ENCODE measurements at places on chromosomes 4 and X.

DNA sequence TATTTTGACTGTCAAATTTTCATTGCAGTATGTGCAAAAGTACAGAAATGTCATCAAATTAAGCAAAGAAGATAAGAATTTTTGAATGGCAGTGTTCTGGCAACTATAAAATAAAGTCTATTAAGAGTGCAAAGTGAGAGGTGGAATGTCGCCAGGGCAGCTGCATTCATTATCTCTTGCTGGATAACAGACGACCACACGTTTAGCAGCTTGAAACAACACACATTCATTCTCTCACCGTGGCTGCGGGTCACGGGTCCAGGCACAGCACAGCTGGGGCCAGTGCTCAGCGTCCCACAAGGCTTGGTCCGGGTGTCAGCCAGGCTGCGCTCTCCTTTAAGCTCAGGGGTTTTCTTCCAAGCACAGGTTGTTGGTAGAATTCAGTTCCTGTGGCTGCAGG lies 113.9 kb downstream of the GPR143 start:
- no peak for DNase-seq

- DNase-seq = no peak
Observed at GRCh38 chrX:70456256-70456655, 11.6 kb downstream of the DLG3 start.

- DNase-seq = no peak
Observed at GRCh38 chr4:5562476-5562875, 145.9 kb downstream of the EVC2 start.

GRCh38 chr4:52052475-52052780 lies 1.3 kb downstream of the SPATA18 start:
- DNase-seq = no peak

DNA sequence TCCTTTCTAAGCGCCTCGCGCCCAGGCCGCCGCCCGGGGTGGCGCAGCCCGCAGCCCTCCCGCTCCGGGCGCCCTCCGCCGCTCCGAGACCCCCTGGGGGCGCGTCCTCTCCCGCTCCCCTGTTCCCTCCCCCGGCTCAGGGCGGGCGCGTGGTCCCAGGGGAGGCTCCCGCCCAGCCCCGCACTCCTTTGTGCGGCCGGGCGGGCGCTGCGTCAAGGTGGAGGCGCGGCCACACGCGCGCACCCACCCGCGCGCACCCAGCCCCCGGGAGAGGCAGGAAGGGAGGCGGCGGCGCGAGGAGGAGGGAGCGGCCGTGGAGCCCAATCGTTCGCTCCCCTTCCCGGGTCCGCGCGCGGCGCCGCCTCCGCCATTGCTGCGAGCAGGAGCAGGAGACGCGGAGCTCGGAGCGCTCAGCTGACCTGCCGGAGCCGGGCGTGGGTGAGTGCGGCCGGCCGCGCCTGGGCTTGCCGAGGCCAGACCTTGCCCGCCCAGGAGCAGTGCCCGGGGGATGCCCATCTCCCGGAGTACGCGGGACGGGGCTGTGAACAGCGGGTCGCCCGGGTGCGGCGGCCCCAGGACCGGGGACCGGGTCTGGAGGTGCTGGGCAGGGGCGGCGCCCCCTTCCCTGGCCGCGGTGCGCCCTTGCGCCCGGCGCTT lies at the start of gene NSG1:
Gene NSG1, plus strand, starts transcription at position 367 of the 657 bp plus-strand sequence. CDS start 528 bp downstream, outside the sequence.
- DNase-seq = no peak

GRCh38 chr4:75821966-75822365 lies 80.3 kb downstream of the PPEF2 start:
- no peak for DNase-seq

DNA sequence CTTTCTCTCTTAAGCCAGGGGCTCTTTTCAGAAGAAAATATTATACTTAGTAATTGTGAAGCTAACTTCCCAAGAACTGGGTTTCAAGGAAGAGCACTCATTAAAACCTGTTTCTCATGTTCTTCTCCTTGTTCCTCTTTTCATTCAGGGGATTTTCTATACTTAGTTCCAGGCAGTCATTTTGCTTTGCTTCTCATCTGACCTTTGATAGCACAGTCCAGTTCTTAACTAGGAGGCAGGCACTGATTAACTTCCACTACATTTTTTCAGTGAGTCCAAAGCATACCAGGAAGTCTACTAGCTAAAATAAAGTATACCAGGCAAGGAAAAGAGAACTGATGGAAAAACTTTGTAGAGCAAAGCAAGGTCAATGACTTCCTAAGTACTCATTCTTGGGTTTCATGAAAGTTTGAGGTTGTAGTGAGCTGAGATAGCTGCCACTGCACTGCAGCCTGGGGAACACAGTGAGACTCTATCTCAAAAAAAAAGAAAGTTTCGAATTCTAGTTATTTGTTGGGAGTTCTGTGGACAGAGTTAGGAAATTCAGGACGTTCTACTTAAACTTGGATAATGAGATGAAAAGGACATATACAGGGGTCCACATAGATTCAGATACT lies 190.1 kb upstream of the HS3ST1 start:
- no peak for DNase-seq

- DNase-seq = no peak
Observed at GRCh38 chr4:174118171-174118570, 165.3 kb downstream of the FBXO8 start.

GRCh38 chrX:69034451-69034850 lies 130.8 kb downstream of the PJA1 start:
- DNase-seq = no peak

DNA sequence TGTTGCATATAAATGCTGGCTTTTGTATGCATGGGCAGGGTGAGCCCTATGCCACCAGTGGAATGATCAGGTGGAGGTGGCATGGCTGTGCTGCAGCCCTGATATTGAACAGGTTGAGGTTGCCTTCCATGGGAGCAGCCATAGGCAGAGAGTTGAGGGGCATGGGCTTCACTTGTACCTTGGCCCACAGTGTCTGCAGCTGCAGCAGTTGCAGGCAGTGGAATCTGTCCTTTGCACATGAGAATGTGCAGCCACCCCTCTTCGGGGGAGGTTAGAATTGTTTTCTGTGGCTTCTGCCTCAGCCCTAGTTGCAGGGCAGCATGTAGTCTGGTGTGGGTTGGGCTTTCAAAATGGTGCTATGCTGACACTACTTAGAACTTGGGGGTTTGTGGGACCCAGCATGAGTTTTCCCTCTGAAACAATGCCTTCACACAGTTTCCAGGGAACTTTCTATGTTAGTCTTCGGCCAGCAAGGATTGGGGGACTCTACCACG lies 25.4 kb upstream of the VSIG1 start:
- peak; percentile 35 for DNase-seq

GRCh38 chr4:17082186-17082585 lies 183.7 kb upstream of the LDB2 start:
- DNase-seq = no peak

DNA sequence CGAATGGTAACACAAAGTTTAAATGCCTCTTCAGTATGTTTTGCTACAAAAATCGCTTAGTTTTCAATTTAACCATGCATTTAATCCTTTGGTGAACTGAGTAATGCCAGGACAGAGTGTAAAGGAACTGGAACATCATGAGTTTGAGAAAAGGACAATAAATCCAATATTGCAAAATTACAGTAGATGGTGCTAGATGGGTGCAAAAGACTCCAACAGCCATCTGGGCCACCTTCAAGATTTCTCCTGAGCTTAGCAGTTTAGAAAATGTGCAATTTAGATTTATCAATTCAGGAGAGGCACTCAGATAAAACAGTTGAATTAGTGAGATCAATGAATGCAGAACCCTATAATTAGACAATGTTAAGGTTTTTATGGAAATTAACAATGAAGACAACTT lies 33.2 kb upstream of the MID1IP1 start:
- DNase-seq = peak; percentile 30

DNA sequence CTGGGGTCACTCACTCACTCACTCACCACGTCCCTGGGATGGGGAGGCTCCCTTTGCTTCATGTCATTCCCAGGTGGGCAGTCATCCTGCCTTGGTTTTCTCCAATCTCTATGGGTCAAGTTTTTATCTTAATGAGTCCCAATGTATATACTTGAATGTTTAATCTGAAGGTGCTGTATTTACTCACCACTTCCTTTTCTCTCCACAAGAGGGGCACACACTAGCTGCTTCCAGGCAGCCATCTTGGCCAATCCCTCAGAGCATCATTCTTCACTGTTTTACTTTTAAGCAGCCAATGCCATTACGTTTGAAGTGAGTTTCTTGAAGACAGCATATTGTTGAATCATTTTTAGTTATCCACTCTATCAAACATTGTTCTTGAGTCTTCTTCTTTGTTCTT lies 153.4 kb upstream of the ARSJ start:
- no peak for DNase-seq

DNA sequence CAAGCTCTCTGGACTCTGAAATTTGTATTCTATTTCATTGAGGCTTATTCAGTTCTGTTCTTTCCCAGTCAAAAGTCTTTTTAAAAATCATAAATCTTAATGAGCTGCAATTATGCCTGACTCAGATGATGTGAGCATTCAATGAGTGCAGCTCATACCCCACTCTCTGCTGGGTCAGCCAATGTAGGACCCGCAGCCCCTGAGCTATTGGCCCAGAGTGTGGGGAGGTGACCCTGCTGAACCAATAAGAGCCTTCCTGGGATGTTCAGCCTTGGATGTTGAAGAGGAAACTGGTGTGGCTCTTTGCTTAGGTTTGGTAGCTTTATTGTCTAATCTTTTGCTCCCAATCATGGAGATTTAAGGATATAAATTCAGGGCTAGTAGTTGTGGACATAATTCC lies 12.1 kb upstream of the TCEAL4 start:
- no peak for DNase-seq

DNA sequence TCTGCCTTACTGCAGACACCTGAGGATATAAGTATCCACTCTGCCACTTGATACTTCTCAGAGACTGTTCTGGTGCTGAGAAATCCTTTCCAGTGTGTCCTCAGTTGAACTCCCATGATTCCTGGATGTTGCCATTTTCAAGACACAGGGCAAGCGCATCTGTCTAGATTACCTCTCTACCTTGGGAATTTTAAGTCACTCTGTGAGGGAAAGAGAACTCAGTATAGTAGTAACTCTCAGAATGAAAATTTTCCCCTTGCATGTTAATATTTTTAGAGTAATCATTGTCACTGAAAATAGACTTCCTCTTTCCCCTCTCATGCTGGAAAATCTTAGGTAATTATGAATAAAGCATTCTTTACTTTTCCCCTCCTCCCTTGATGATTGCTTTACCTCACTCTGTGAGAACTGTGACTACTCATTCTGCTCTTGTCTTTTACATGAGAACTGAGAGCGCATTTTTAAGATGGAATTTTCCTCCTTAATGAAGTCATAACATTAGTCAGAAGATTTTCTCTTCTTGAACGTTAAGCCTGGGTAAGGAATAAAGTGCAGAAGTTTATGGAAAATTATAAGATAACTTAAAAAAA lies 45.0 kb downstream of the TET2 start:
- DNase-seq = no peak

All from T-helper 2 cell (primary cell).